H9 (cell line): ENCODE measurements at places on chromosomes 7 and 10. TPM values are rescaled to one million over a fixed set of nuclear protein-coding genes. Genes with fewer than 3 reads are reported as not detected.

GRCh38 chr10:70726909-70727495 is 54.7 kb downstream of the ADAMTS14 start:
- DNase-seq, result no peak

Gene CHAT
- not detected in 2 replicates for total RNA-seq

DNA sequence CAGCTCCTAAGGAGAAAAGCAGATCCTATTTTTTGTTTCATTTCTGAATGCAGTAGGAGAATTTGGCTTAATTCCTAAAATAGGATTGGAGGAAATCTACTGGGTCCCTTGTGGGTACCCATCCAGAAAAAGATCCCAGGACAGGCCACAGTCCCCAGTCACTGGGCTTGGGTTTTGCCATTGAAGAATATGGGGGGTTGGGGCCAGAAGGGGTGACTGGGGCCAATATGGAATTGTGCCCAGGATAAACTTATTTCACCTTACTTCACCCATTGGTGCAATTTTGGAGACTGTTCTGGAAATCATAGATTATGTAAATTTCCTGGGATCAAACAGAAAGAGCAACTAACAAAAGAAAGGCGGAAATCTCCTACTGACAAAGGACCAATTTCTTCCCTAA is 5.0 kb downstream of the HOXA5 start:
- DNase-seq, result no peak

Gene ELMO1
- total RNA-seq, result 7.8 TPM in 2 replicates

DNA sequence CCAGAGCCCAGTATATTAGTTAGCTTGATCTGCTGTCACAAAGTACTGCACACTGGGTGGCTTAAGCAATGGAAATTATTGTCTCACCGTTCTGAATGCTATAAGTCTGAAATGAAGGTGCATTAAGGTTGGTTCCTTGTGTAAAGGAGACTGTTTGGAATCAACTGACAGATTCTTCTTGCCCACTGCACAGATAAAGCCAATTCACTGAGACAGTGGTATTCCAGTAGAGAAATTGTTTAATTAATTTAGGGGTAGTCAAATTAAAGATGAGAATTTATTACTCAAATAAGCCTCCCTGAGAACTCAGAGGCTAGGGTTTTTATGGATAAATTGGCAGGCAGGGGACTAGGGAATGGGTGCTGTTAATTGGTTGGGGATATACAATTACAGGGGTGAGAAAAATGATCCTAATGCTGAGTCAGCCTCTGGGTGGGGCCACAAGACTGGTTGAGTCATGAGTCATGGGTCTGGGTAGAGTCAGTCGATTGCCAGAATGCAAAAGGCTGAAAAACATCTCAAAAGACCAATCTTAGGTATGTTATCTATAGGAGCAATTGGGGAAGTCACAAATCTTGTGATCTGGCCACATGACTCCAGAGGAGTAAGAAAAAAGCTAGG is 23.5 kb upstream of the SAMD9L start:
- no peak for DNase-seq
